ENCODE measurements at places on chromosomes 2 and 18.

DNA sequence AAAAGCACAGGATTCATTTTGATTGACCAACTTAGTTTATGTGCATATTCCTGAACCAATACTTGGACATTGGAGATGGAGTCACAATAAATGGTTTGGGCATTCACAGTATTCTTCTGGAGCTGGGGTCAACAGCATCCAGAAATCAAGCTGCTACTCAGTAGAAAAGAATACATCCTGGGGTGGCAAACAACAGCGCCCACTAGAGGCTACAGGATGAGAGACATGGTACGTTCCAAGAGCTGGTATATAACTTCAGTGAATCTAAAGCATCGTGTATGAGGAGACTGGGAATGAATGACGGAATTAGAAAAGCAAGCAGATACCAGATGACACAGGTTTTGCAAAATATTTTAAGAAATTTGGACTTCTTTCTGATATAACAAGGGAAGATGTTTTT lies 142.9 kb upstream of the FIGN start:
- peak; percentile 2 for DNase-seq

GRCh38 chr2:182101263-182101662 lies 115.6 kb downstream of the PPP1R1C start:
- no peak for DNase-seq

GRCh38 chr18:46072376-46072867 lies 362 bp upstream of the PSTPIP2 start:
- no peak for DNase-seq

DNA sequence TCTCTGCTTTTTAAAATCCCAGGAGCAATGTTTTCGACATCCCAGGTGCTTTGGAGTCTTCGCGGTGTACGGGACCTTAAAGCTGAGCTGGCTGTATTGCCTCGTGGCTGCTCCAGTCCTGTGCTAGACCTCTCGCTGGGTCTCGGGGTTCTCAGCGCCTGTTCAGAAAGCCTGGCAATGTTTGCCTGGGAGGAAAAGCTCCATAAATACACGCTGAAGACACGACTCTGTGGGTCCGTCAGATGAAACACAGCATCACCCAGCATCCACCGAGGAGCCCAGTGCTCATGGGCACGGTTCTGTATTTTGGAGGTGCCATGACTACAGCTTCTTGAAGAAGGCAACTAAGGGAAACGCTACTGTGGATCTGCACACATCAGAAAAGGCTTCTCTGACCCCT lies 21.6 kb downstream of the MBP start:
- no peak for DNase-seq

GRCh38 chr2:241386519-241386918 lies 30.4 kb downstream of the FARP2 start:
- DNase-seq: no peak

DNA sequence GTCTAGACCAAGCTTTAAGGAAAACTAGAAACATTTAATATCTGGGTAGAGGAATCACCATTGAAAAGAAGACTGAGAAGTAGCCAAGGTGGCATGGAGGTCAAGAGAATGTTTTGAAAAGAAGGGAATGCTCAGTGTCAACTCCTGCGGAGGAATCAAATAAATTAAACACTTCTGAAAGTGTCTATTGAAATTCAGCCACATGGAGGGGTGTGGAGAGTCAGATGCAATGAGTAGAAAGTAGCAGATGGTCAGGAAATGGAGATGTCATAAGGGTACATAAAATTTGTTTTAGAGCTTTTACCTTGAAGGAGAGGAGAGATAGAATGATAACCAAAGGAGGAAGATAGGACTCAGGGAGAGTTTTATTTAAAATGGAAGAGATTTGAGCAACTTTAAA lies 35.1 kb downstream of the NLRC4 start:
- DNase-seq: no peak

DNA sequence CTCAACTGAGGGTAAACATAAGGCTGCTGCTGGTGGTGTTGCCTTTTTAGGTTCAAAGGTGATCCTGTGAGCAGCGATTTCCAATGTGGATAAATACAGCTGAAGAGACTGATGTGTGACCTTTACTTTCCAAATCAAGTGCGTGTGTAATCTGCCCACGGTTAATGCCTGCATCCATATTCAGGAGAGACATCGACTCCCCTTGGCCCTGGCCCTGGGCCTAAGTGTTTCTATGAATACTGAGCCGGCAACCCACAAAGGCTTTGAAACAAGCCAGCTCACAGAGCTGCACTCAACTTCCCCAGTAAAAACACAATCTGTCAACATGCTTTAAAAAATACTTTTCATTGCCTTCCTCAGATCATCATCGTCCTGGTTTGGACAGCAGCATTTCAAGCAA lies 1026.6 kb downstream of the TMEM182 start:
- DNase-seq: no peak

- DNase-seq: no peak
These were observed 83.9 kb downstream of the INHBB start for GRCh38 chr2:120429586-120430500.

DNA sequence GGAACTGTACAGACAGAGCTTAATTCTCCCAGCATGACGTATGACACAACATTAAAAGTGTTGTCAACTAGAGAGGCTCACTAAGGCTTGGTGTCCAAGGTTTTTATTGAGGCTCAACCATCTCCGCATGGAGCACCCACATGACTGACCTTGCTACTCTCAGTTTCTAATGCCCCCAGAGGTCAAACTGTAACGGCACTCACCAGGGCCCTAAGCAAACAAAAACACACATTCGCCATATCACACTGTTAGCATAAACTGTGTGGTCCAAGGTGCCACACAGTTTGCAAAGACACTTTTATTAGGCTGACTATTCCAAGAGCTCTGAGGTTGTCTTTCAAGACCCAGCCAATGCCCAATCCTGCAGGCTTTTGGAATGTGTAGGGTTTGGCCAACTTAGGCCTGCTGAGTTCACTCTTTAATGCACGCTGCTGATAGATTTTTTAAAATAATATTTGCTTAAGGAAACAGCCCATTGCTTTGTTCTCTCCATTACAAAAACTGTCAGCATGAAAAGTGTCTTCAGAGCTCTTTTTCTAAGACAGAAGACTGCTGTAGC lies 114.9 kb downstream of the DSC3 start:
- no peak for DNase-seq

DNA sequence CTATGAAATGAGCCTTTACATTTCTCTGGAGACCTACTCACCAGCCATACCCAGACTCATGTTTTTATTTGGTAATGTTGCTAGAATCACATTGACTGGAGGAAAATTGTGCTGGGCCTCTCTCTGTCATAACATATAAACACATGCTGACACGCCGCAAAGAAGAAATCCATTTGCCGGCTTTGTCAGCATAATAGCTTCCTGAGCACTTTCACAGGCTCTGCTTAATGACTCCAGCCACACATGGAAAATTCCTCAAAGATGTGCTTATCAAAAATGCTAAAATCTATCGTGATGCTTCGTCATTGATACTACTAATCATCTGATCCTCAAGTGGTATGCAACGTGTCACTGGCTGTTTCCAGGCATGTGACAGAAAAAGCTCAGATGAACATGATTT lies 63.1 kb downstream of the RND3 start:
- DNase-seq: no peak

- DNase-seq: no peak
These were observed 147.4 kb downstream of the MEIS1 start for GRCh38 chr2:66582104-66582986.

DNA sequence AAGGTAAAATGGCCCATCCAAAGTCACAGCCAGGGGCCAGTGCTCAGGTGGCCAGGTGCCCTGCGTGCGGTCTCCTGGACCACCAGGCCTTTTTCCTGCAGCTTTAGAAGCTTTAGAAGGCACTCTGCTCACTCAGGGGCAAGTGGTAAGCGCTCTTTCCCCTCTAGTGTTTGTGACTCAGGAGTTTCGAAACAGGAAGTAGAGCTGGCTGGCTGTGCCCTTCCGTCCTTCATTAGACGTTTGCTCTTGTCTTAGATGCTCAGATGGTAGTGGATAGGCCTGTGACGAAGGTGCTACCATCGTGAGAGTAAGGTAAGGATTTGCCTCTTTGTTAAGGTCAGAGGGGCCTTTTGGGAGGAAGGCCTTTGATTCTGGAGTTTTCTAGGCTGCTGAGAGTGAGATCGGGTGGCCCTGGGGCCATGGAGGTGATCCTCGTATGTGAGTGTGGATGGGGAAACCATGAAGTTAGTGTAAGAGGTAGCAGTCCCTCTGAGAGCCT lies at the start of gene CASP8:
TSS of gene CASP8 (plus strand) at position 235 of the 499 bp plus-strand sequence. CDS start 5,951 bp downstream, outside the sequence.
- peak; percentile 21 for DNase-seq

- no peak for DNase-seq
These were observed 170.7 kb downstream of the DIS3L2 start for GRCh38 chr2:232132181-232132580.

- no peak for DNase-seq
These were observed 547.7 kb upstream of the LRRTM1 start for GRCh38 chr2:80852079-80852807.

GRCh38 chr18:2986150-2986865 lies 26.6 kb downstream of the LPIN2 start:
- DNase-seq: no peak

- peak; percentile 33 for DNase-seq
These were observed 358.6 kb downstream of the DLGAP1 start for GRCh38 chr18:4096486-4096885.

DNA sequence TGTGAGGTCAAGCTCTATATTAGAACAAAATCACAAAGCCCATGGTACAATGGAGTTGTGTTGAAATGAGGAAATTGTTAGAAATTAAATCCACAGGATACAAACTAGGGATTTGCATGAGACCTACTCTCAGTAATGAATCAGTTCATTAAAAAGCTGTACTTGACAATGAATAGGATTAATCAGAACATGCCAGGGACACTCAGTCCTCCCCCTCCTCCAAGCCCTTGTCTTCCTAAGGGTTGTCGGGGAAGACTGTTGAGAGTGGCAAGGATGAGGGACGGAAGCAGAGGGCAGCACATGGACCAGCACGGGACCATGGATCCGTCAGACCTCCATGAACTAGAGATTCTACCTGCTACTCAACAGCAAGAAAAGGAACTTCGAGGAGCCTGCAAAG lies 39.8 kb downstream of the SPRED2 start:
- no peak for DNase-seq
